ENCODE measurements at places on chromosomes 5 and 9.

- no peak for DNase-seq
These were observed 180.9 kb downstream of the TLE1 start for GRCh38 chr9:81508476-81508875.

GRCh38 chr5:39266442-39266841 lies 47.1 kb upstream of the FYB1 start:
- DNase-seq: no peak

GRCh38 chr5:132392411-132392810 lies 22.9 kb downstream of the SLC22A5 start:
- no peak for DNase-seq

- no peak for DNase-seq
These were observed 598 bp upstream of the TMED7 start for GRCh38 chr5:115626445-115626823.

DNA sequence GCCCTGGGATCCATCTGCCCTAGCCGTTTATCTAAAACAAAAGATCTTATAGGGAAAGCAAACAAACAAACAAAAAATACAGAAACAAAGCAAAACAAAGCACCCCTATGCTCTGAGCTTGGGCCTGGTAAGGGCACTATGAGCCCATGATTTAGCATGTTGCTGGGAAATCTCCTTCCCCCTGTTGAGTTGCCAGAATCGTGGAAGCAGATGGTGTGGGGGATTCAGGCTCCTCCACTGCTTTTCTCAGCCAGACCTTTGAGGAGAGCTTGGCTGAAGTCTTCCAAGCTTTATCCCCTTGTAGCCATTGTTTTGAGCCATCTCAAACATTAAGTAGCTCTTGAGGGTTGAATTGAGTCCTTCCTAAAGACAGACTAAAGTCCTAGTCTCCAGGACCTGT lies 29.9 kb downstream of the TMC1 start:
- DNase-seq: no peak

DNA sequence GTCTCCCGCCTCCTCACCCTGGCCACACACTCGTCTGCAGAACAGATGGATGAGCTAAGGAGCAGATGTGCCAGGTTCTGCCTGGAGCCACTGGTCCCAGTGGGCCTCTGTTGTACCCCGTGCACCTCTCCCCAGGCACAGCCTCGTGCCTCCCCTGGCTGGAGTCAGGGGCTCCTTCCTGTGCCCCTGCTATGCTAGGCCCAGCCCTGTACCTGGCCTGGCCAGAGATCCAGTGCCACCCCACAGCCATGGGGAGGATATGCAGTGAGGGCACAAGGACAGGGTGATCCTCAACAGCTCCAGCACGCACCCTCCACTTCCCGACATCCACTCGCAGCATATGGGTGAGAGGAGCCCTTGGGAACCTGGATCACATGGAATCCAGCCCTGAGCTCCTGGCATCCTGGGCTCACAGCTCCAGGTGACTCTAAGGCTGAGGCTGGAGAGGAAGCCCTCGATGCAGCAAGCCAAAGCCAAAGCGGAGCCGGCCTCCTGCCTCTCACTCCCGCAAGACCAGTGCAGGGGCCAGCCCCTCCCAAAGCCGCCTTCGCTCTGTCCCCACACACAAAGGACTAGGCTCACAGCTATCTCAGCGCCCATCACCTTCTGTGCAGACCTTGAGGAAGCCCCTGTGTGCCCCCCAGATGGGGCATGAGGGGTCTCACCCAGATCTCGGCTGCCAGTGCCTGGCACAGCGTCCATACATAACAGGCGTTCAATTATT lies 23.7 kb upstream of the ADAMTS2 start:
- no peak for DNase-seq

DNA sequence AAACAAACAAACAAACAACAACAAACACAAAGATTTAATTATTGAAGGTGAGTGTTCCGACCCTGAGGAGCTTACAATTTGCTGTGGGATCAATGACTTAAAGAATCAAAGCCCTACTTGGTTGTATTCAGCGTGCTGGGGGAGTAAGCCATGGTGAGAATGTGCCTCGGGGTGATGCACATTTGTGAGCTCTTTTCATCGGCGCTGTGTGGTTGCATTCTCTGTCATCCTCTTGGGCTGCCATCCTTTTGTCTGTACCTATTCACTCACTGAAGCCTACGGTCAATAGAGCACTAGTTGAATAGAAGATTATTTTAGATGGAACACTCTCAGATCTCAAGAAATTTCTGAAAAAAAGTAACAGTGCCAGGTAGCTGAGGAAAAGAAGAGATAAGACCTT lies 203.9 kb downstream of the CTNND2 start:
- no peak for DNase-seq

GRCh38 chr5:156394642-156395305 lies 67.8 kb downstream of the SGCD start:
- no peak for DNase-seq

GRCh38 chr5:174900240-174900865 lies 176.0 kb downstream of the MSX2 start:
- no peak for DNase-seq

DNA sequence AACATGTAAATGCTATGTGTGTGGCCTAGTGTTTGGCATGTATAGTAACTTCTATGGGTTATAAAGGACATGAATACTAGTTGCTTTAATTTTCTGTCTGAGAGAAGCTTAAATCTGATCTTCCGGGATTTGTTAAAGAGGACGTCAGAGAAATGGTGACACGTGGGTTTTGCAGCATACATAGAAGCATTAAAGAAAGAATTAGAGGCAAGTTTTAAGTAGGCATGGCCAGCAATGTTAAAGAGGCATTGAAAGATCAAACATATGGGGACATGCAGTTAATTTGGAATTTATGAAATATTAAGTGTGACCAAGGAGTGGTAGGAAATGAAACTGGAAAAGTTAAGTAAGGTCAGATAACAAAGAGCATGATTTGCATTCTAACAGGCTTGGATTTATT lies 311.4 kb upstream of the RIOK2 start:
- DNase-seq: no peak

DNA sequence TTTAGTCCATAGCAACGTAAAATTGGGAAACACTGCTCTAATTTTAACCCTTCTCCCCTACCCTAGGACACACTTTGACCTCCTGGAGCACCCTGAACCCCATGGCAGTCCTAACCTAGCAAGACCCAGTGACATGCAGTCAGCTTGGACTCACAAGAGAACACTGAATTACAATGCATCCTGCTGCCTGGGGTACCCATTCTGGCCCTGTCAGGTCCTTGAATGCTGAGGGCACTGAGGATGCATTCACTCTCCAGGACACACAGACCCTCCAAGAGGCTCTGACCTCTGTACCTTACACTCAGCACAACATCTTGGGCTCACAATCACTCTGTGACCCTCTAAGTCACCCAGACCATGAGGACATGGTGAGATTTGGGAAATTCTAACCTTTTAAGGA lies 1.8 kb upstream of the PROP1 start:
- DNase-seq: no peak

DNA sequence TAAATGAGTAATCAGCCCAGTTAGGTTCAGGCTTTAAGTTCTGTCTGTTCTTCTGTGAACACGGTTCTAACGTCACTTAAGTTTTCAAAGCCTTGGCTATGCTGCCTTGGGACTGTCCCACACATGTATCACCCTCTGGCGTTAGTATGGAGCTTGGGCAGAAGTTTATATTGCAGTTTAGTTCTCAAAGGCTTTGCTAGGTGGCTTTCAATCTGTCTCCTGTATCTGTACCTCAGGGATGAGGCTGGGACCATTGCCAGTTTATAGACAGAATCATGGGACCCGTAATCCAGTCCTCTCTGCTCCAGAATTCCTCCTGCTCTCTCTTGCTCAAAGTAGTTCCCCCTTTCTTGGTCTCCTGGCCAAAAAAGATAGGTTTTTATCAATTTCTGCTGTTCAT lies 12.1 kb downstream of the C9orf40 start:
- no peak for DNase-seq

DNA sequence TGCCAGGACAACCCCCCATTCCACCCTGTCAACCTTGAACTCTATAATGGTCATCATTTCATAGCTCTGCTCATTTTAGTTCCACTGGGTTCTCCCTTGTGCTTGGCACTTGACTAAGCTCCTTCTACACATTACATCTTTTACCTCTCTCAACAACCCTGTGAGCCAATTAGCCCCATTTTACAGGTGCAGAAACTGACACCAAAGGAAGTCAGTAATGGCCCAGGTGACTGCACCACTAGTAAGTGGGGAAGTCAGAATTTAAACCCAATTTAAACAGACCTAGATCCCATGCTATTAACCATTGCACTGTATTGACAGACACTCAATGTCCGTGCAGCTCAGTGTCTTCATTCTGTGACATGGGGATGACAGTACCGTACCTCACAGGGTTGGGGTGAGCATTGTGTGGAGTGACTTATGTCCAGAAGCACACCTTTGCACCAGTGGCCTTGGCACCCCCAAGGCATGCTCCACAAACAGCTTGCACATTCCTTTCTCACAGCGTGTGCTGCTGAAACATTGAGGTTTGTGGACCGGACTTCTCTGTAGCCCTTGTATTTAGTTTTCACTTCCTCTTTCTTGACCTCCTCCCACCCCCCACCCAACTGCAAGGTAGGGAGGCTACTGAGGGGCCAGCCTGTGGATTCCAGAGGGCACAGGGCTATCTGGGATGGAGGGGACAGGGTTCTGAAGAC lies 23.1 kb downstream of the IRF1 start:
- DNase-seq: no peak

- no peak for DNase-seq
These were observed 17.5 kb upstream of the CXCL14 start for GRCh38 chr5:135596157-135596763.

- DNase-seq: no peak
These were observed 966.8 kb upstream of the CTNND2 start for GRCh38 chr5:12870872-12871539.

GRCh38 chr9:122121931-122122330 lies 28.8 kb upstream of the TTLL11 start:
- no peak for DNase-seq

DNA sequence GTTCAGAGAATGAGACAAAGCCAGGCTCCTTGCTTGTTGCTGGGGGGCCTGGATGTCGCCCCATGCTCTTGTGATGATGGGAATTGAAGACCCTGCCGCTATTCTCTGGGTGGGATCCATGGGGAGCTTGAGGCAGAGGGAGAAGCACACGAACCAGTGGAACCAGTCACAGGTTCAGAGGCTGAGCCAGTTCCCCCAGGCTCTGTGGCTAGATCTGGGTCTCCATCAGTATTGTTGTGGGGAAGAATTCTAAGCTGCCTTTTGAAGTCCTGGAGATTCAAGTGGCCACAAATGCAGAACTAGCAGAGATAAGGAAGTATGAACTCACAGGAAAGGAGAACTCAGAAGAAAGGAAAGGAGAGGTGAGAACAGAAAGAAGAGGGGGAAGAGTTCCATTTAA lies 219.4 kb downstream of the MSX2 start:
- DNase-seq: no peak
